ENCODE measurements at places on chromosomes 2 and 18.
A peak's percentile ranks its signal among the peaks of the same experiment; 100 is the strongest.

- DNase-seq = no peak
These were observed 17.9 kb upstream of the GMCL1 start for GRCh38 chr2:69811591-69811990.

DNA sequence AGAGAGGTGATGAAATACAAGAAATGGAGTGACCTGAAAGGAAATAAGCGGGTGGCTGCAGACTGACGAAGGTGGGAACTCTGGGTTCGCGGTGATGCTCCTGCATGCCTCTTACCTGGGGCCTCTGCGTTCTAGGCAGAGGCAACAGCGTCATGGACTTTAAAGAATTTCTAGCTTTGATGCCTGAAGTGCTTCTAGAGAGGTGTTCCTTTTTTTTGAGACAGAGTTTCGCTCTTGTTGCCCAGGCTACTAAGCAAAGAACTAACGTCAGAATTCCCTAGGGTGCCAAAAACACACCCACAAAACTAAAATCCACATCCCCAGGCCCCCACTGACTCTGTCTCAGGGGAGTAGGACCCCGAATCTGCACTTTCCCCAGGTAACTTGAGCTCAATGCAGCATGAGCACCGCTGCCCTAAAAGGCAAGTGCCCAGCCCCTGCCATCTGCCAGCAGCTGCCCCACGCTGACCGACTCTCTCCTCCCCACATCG, 110.5 kb upstream of the ID2 start:
- no peak for DNase-seq

DNA sequence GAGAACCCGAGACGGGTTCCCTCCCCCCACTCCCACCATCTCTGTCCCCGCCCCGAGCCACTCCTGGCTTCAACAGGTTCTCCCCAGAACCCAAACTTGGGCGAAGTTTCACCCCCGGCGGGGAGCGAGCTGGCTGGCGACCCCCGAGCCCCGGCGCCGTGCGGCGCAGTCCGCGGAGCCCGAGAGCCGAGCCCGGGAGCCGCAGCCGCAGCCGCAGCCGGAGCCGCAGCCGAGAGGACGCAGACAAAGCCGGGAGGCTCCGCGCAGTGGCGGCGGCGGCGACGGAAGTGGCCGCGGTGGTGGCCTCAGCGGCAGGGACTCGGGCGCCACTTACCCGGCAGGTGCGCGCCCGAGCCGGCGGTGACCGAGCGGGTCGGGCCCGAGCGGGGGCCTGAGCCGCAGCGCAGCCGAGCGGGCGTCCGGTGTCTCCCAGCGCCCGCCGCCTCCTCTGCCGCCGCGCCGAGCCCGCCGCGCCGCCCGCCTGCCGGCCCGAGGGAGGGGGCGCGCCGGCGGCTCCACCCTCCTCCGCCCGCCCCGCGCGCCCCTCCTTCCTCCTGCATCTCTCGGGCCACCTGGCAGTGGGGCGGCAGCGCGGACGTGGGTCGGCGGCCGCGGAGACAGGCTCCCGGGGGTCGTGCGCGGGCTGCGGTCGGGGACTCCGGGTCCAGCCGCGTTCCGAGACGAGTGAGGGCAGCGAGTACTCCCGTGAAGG, at the start of gene ECEL1:
Gene ECEL1 (minus strand): TSS at position 450 of the 712 bp plus-strand sequence. CDS start 1,181 bp downstream, outside the sequence.
- DNase-seq = no peak

DNA sequence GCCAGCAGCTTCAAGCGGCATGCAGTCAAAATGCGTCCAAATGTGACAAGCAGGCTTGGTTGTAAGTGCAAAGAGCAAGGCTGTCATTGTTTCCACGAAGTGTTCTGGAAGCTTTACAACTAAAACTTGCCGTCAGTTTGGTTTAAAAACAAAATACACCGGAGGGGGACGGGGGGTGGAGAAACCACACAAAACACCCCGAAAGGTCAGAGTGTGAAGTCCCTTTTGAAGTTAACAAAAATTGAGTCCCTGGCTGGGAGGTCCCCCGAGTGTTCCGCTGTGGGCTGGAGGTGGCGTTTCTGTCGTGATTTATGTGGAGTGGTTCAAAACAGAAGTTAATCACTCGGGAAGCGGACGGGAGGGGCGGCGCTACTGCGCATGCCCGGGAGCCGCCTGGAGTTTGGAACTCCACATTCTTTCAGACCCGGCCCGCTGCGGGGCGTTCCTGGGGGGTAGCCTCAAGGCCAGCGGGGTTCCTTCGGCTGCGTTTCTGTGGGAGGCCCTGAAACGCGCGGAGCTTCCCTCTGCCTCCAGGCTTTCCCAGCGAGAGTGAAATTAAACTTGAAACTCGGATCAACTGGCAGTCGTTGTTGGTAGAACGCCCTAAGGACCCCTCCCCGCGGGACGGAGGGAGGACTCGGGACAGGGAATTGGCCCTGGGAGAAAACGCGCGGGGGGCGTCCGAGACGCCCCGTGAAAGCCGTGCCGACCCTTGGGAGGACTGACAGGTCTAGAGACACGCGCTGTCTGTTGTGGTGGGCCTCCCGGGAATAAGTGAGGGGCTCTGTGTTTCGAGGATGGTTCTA, 1.4 kb downstream of the TGIF1 start:
- DNase-seq = peak; percentile 76

DNA sequence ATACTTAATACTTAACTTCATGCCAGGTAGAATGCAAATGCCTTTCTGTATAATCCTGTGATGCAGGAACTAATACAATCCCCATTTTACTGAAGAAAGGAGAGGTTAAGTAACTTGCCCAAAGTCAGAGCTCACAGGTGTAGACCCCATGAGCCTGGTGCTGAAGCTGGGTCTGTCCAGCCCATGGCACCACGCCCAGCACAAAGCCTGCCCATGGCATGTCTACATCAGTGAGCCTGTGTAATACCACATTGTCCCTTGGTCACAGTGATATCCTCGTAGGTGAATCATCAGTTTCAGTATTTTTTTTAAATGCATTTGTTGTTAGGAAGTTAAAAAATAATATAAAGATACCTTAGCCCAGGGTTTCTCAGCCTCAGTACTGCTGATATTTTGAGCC, 69.9 kb upstream of the MCFD2 start:
- no peak for DNase-seq

DNA sequence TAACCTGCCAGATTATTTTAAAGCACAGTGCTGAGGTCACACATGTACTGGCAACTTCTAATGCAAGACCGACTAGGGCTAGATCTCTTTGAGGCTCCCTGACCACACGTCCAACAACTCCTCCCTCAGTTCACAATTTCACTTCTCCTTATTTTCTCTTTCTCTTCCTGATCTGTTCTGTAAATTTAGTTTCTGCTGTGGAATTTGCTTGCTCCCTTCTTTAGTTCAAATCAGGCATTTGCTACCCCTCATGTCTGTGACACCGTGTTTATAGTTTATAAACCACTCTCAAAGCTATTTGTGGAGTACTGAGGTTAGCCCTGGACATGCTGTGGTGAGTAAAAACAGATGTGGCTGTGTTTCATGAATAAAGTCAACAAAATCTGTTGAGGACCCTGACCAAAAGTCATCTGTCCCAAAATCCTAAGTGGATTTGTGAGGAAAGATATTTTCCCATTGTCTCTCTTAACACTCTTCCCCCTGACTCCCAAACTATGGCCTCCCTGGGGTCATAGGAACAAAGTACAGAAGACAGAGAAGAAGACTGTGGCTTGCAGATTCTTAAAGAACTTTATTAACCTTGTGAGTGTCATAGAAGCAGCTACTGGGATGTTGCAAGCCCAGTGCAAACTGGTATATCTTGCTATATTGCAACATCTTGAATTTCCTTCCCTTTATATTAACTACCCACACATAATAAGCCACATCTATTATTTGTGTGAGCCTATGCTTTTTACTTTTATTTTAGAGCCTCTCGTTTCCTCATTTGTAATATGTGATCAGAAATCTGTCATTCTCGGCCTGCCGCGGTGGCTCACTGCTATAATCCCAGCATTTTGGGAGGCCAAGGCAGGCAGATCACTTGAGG, 3.5 kb upstream of the NAGK start:
- DNase-seq = no peak

DNA sequence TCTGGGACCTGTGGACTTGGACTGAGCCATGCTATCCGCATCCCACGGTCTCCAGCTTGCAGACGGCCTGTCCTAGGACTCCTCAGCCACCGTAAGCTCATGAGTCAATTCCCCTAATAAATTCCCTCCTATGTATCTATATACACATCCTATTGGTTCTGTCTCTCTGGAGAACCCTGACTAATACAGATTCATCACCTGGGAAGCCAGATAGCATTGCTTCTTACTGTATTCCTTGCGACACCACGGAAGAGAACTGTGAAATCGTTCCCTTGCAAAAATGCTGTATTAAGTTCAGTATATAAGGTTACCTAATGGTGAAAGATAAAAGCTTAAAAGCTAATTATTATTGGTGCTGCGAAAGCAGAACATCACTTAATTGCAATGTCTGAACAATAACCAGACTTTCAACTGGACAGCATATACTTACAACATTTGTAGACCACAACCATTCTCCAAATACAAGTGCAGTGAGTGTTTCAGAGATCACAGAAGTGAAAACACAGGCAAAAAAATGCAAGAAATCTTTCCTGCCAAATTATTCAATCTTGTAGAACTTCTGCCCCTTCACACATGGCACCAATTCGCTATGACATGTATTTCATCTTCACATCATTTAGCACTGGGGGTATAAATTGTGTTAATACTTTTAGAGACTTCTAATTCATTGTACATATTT, 352.9 kb downstream of the TXNL1 start:
- no peak for DNase-seq

- DNase-seq = no peak
These were observed 11.6 kb downstream of the ZEB2 start for GRCh38 chr2:144508172-144508851.

DNA sequence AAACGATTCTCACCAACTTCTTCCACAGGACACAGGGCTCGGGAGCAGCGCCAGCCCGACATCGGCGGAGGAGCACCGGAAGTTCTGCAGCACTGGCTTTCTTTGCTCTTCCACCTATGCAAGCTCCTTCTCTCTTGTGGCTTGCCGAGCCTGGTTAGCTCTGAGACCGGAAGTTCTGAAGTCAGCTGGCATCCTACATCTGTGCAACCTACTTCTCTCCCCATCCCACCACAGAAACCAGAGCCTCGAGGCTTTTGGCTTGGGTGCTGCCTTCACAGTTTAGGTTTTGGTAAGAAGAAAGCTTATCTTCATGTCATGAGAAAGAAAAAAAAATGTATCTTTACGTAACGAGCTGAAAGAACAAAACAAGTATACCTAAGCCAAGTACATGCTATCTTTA, 111.7 kb downstream of the ANKRD44 start:
- DNase-seq = peak; percentile 70

GRCh38 chr2:208255557-208256106, 761 bp upstream of the IDH1 start:
- DNase-seq = no peak

DNA sequence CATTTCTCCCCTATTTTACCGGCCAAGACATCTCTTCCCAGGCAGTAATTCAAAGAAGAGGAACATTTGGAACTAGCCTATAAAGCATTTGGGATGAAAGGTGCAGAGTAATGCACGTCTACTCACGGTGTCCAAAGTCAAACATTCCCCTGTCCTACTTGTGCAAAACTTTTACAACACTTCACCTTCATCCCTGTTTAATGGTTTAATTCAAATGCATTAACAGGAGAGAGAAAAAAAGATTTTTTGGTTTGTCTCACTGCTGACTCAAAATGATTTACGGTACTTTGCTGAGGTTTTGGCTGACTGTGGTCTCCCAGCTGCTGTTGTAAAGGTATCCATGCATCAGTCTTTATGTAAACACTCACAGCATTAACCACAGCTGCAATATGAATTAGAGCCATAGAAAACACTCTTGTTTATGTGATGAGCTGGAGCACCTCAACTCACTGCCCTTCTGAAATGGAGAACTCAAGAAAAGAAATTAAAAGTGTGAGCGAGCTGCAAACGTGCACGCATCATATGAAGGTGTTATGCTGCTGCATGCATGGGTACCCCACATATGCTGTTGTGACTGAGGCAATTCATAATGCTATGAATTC, 220.5 kb downstream of the PIEZO2 start:
- no peak for DNase-seq
